ENCODE measurements at places on chromosomes 6 and 20. TPM values are rescaled to one million over a fixed set of nuclear protein-coding genes. Genes with fewer than 3 reads are reported as not detected.

GRCh38 chr20:54479138-54479906 is 3.9 kb downstream of the DOK5 start:
- H3K36me3 ChIP-seq = no peaks in the 10 kb centered on the region
- peaks cover 38% of the 10 kb centered on the region for H3K27me3 ChIP-seq
- DNase-seq = no peak
- no peak overlapping the region for H3K27ac ChIP-seq
- H3K4me3 ChIP-seq = no peak overlapping the region

DNA sequence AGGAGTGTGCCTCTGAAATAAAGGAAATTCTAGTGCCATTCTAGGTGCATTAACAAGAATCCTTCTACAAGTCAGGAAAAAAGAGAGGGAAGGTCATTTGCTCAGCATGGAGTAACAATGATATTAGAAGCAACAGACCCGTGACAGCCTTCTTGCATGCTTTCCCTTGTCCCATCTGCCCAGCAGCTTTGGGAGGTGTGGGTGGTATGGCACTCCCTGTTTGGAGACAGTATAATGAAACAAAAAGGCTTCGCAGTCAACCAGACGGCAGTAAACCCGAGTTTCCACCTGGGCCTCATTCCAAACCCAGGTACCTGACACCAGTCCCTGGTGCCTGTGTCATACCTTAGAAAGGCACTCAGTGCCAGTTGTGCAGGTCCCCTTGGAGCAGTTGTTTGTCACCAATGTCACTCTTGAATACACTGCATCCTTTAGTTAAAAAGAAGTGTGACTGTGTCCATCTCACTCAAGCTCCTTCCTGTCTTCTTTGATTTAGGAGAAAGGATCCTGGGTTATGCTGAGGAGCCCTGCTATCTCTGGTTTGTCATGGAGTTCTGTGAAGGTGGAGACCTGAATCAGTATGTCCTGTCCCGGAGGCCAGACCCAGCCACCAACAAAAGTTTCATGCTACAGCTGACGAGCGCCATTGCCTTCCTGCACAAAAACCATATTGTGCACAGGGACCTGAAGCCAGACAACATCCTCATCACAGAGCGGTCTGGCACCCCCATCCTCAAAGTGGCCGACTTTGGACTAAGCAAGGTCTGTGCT is 14.7 kb downstream of the STK35 start:
- no peak overlapping the region for H3K4me3 ChIP-seq
- H3K4me1 ChIP-seq = peaks cover 24% of the 10 kb centered on the region
- no peak overlapping the region for H3K27ac ChIP-seq
- H3K27me3 ChIP-seq = no peaks in the 10 kb centered on the region
- H3K36me3 ChIP-seq = peaks cover 48% of the 10 kb centered on the region

GRCh38 chr6:45541934-45542333 is 164.2 kb upstream of the SUPT3H start:
- H3K27ac ChIP-seq = no peak overlapping the region
- peaks cover 3% of the 10 kb centered on the region for H3K36me3 ChIP-seq

The EYA2 gene
- total RNA-seq = not detected

The DOK5 gene
- total RNA-seq = not detected

The ANKEF1 gene
- 7.6 TPM for total RNA-seq

Data from activated naive CD8-positive, alpha-beta T cell treated with anti-CD3 and anti-CD28 coated beads, Interleukin-2, amount 10 ng/mL, durations not matched to agents 7 days and 5 days (primary cell).